ENCODE measurements at places on chromosomes 1 and 21.

DNA sequence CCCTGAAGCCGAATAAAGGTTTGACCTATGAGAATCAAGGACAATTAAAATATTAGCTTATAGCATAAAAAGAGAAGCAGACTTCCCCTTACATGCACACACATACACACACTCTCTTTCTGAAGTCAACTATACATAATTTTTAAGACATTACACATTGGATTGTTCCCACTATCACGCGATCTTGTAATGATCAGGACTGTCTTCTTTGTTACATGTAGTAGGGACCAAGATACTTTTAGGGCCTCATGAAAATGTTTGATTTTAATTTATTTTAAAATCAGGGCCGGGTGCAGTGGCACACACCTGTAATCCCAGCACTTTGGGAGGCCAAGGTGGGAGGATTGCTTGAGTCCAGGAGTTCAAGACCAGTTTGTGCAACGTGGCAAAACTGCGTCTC, 16.4 kb upstream of the IRF2BP2 start:
- no peak for DNase-seq

DNA sequence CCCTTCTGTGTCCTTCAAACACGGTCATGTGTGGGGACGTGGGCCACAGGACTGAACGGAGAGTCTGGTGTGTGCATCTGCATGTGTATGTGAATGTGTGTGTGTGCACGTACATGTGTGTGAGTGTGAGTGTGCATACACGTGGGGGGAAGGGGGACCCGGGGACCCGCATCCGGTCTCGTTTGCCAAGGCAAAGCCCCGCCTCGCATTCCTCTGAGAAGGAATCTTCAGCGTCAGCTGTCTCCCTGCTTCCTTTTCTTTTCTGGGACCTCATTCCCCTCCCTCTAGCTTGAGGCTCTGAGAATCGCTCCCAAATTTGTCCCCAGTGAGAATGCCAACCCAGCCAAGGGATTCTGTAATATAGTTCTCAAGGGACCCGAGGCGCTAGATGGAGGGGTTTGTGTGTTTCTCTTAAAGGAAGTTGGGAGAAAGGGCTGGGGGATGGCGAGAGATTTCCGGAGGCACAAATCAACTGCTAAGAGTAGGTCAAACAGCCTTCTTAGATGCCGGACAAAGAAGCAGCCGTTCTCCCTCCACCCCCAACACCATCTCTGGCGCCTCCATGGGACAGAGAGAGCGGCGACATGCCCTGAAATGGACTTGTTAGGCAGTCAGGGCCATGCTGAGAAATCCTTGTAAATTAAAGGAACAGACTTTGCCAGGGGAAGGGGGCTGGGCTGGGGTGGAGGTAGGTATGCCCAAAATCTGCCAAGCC, 6.6 kb downstream of the IFFO2 start:
- no peak for DNase-seq

- no peak for DNase-seq
These were observed 175.6 kb upstream of the HP1BP3 start for GRCh38 chr1:20962576-20963258.

DNA sequence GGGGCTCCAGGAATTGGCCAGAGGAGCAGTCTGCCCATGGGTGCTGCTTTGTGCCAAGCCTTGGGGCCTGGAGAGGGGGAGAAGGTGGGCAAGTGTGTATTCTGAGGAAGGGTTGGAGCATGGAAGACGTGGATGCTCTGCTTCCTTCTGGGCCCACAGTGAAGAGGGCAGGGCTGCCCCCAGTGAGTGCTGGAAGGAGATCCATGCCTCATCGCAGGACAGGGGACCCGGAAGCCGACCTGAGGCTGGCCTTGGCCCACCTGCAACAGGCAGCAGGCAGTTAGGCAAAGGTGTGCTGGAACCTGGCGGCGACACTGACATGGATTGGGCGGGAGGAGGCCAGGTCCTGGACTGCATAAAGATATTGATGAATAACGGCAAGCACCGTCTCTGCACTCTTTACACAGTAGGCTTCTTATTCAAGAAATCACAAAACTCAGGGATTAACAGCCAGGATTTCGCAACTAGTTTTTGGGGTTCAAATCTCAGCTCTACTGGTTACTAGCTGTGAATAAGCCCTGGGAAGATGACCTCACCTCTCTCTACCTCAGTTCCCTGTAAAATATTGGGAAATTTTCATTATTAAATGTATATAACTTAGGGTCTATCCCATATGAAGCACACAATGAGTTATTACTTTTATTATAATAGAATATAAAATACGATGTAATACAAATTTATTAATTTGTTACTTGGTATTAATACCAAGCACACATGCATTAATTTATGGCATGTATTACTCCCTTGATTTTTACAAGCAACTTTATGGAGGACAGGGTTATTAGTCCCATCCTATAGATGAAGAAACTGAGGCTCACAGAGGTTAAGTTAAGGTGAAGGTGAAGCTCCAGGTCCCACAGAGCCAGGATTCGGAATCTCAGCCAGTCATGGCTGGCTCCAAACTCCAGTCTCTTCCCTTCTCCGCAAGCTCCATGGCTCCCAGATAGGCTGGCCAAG, 62.3 kb downstream of the DHRS3 start:
- DNase-seq = no peak

DNA sequence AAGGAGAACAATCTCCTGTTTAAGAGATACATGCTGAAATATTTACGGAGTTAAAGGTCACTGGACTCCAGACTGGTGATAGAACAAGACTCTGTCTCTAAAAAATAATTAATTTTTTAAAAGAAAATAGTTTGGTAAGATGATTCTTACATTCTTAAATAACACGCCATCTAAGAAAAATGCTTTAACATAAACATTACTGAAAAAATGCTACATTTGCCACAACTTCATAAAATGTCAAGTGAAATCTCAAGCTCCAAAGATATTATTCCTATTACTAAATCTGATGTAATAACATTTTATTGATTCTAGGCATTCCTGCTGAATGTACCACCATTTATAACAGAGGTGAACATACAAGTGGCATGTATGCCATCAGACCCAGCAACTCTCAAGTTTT, 4.1 kb downstream of the ANGPTL3 start:
- no peak for DNase-seq

- no peak for DNase-seq
These were observed 538.0 kb upstream of the CAMK1G start for GRCh38 chr1:209045331-209046057.

- DNase-seq = no peak
These were observed 30.6 kb downstream of the ATP1A1 start for GRCh38 chr1:116403496-116404136.

- DNase-seq = no peak
These were observed 52.1 kb downstream of the SYDE2 start for GRCh38 chr1:85148524-85149250.

Measured in cortex of kidney (tissue), 1 donor.